IPS-NIHi11 (cell line): ENCODE measurements at places on chromosomes 1 and 21.

- DNase-seq, result no peak
Measured at GRCh38 chr1:234320069-234320468, 53.2 kb upstream of the COA6 start.

DNA sequence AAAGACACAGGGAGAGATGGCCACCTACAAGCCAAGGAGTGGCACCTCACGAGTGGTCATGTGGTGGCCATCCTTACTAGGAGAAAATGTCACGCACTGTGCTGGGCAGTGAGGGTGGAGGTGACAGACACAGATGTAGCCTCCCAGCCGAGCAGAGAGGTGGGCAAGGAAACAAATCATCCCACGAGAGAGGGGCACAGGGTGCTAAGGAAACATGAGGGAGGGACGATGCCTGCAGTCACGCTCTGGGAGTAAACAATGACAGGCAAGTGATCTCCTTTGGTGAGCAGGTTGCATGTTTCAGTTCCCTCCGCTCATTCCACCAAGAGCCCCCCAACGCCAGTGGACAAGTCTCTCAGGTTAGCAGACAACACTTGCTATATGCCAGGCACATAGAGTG is 65.8 kb downstream of the CD247 start:
- DNase-seq, result no peak

GRCh38 chr21:44756423-44757185 is 45.0 kb downstream of the UBE2G2 start:
- no peak for DNase-seq

- DNase-seq, result no peak
Measured at GRCh38 chr1:204873176-204873575, 2.5 kb downstream of the NFASC start.

DNA sequence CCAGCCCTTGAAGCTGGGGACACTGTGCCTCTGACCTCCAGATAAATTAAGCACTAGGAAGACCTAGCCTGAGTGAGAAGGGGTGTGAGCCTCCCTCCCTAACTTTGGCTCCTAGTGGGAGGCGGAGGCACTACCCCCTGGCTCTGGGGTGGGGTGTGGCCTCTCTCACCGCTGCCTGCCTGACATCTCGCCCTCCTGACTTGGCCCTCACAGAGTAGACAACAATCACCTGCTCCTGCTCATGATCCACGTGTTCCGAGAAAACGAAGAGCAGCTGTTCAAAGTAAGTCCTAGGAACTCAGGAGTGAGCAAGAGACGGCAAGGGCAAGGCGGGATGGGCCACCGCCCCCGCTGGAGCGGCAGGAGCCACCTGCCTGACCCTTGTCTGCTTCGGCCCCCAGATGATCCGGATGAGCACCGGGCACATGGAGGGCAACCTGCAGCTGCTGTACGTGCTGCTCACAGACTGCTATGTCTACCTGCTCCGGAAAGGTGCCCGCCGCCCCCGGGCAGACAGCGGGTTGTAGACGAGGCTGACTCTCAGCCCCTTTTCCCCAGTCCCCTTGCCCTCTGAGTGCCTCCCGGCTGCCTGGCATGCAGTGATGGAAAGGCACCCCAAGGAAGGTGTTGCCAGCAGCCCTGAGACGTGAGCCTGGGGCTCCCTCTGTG is 8.1 kb upstream of the SLC25A34 start:
- DNase-seq, result no peak

GRCh38 chr1:18010945-18011344 is 96.7 kb upstream of the IGSF21 start:
- peak; percentile 21 for DNase-seq
